Stimulated activated CD8-positive, alpha-beta memory T cell treated with anti-CD3 and anti-CD28 coated beads, Interleukin-7, amount 100 ng/mL, for 48 hours (primary cell): ENCODE measurements at places on chromosomes 4 and X.

- DNase-seq: no peak
Observed at GRCh38 chr4:116590648-116591047, 494.7 kb downstream of the TRAM1L1 start.

DNA sequence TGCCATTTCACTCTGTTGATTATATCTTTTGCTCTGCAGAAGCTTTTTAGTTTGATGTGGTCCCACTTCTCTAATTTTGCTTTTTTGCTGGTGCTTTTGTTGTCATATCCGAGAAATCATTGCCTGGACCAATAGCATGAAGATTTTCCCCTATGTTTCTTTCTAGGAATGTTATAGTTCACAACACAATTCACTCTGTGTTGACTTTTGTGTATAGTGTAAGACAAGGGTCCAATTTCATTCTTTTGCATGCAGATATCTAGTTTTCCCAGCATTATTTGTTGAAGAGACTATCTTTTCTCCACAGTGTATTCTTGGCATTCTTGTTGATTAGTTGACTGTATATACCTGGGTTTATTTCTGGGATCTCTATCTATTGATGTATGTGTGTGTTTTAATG lies 8.3 kb upstream of the CPE start:
- DNase-seq: no peak

- no peak for DNase-seq
Observed at GRCh38 chr4:32022071-32022470, 1301.9 kb downstream of the PCDH7 start.

DNA sequence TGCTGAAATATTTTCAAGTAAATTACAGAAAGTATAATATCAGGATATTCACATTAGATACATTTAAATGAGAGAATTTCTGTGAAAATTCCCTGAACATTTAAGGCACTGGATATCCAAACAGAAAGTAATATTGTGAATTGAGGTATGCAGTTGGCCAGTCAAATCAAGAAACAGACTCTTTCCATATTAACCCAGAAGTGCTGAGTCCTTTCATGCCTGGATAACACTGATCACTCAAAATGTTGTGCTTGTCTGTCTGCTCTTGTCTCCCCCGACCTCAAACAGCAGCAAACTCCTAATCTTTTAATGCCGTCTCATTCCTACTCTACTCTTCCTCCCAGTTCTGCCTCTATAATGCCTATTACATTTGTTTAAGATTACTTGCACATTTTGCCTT lies 51.2 kb downstream of the TBC1D9 start:
- no peak for DNase-seq

GRCh38 chr4:151651496-151651895 lies 109.3 kb downstream of the GATB start:
- no peak for DNase-seq
